ENCODE measurements at places on chromosomes 4 and X.

DNA sequence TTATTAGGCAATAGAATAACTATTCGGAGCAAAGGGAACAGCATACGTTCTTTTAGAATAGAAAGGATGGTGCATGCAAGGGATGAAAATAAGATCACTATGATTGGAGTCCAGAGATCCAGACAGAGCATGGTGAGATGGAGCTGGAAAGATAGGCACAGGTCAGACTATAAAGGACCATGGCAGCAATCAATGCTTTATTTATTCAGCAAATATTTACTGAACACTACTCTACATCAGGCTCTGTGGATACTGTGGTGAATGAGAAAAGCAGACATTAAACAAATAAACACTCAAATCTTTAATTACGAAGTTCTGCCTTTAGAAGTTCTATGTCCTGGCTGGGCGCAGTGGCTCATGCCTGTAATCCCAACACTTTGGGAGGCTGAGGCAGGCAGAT lies 44.7 kb upstream of the ACSL4 start:
- no peaks in the 10 kb centered on the region for H3K4me1 ChIP-seq
- H3K27ac ChIP-seq, result no peak overlapping the region
- H3K4me3 ChIP-seq, result no peak overlapping the region
- no peak for DNase-seq
- H3K27me3 ChIP-seq, result no peaks in the 10 kb centered on the region
- no peaks in the 10 kb centered on the region for H3K36me3 ChIP-seq

DNA sequence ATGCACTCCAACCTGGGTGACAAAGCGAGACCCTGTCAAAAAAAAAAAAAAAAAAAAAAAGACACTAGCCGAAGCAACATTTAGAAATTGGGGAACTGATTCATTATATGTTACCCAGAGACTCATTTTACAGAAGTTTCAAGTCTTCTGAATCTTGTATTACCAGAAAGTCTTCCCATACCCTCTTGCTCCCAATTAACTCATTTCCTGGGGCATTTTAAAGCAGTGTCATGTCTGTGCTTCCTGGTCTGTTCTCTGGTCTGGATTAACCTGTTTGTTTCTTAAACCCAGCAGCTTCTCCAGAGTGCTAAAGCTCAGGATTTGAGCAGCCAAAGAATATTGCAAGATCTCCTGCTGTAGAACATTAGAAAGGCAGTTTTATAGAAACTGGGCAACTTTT lies 43.7 kb downstream of the FRMPD3 start:
- DNase-seq, result no peak
- H3K27me3 ChIP-seq, result no peaks in the 10 kb centered on the region
- no peak overlapping the region for H3K27ac ChIP-seq
- no peak overlapping the region for H3K4me3 ChIP-seq
- H3K4me1 ChIP-seq, result no peaks in the 10 kb centered on the region

DNA sequence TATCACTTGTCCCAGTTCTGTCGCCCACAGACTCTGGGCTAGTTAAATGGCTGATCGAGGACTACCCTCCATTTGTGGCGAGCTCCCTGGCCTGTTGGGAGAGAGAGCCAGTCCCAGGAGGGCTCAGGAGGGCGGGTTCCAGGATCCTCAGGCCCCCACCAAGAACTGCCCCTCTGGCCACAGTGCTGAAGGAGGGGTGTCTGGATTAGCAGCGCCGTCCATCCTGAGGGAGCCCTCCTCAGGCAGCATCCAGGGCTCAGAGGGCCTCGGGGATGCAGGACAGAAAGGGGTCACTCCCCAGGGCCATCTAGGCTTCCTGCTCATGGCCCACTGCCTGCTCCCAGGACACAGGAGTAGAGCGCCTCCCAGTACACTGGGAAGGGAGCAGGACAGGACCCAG lies 6.1 kb downstream of the PNMA5 start:
- H3K36me3 ChIP-seq, result no peaks in the 10 kb centered on the region
- H3K27me3 ChIP-seq, result no peaks in the 10 kb centered on the region
- no peaks in the 10 kb centered on the region for H3K4me1 ChIP-seq
- H3K4me3 ChIP-seq, result no peak overlapping the region
- no peak for DNase-seq
- no peak overlapping the region for H3K27ac ChIP-seq

GRCh38 chr4:52952540-52952939 lies 90.4 kb downstream of the RASL11B start:
- H3K4me1 ChIP-seq, result peaks cover 25% of the 10 kb centered on the region
- DNase-seq, result no peak
- H3K27ac ChIP-seq, result no peak overlapping the region
- H3K36me3 ChIP-seq, result no peaks in the 10 kb centered on the region

DNA sequence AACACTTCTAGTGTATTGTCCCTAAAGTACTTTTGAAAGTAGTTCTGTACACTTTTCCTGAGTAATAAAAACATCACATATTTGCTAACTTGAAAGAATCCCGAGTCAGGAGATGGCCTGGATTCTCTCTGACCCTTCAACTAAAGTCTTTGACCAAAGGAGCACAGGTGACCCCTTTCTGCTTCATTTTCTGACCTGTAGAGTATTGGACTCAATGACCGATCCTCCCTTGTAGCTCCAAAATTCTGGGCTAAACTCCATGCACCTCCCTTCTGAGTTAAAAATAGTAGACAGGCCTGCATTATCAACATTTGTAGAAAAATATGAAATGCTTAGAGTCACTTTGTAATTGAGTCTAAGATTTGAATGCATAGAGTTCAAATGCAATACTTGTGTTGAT lies 4.0 kb upstream of the TAPT1 start:
- peaks cover 32% of the 10 kb centered on the region for H3K4me1 ChIP-seq
- no peaks in the 10 kb centered on the region for H3K27me3 ChIP-seq
- H3K36me3 ChIP-seq, result no peaks in the 10 kb centered on the region
- DNase-seq, result no peak
- H3K27ac ChIP-seq, result no peak overlapping the region

GRCh38 chr4:37591349-37591748 lies 94.8 kb downstream of the RELL1 start:
- no peak for DNase-seq
- no peak overlapping the region for H3K27ac ChIP-seq
- H3K4me1 ChIP-seq, result no peaks in the 10 kb centered on the region
- no peak overlapping the region for H3K4me3 ChIP-seq
- no peaks in the 10 kb centered on the region for H3K36me3 ChIP-seq

DNA sequence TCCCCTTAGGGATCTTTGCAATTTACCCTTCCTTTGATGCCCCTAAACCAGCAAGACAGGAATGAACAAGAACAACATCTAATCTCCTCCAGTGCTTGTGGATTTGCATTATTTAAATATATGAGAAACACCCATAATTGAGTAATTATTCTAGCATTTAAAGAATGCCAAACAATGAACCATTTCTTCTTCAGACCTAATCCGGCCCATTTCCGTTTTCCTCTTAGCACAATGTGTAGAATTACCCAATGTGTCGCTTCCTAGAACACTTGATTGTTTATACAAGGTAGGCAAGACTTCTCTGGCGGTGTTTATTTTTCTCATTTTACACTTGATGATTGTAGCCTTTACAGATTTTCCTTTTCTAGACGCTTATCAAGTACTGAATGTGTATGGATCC lies 43.5 kb downstream of the CLDN34 start:
- H3K36me3 ChIP-seq, result no peaks in the 10 kb centered on the region
- peaks cover 18% of the 10 kb centered on the region for H3K4me1 ChIP-seq
- no peak for DNase-seq
- H3K4me3 ChIP-seq, result no peak overlapping the region
- H3K27ac ChIP-seq, result no peak overlapping the region
- H3K27me3 ChIP-seq, result no peaks in the 10 kb centered on the region

GRCh38 chr4:47274901-47275300 lies 188.6 kb downstream of the COMMD8 start:
- H3K4me3 ChIP-seq, result no peak overlapping the region
- H3K4me1 ChIP-seq, result no peaks in the 10 kb centered on the region
- no peaks in the 10 kb centered on the region for H3K36me3 ChIP-seq
- H3K27ac ChIP-seq, result no peak overlapping the region

GRCh38 chr4:185921583-185922555 lies 109.9 kb upstream of the SORBS2 start:
- no peak for DNase-seq
- peak overlapping the region; percentile 30 for H3K4me3 ChIP-seq
- H3K36me3 ChIP-seq, result no peaks in the 10 kb centered on the region
- H3K4me1 ChIP-seq, result no peaks in the 10 kb centered on the region
